ENCODE measurements at places on chromosomes 5 and 9.
A peak's percentile ranks its signal among the peaks of the same experiment; 100 is the strongest.

GRCh38 chr5:122129306-122129705 lies at the start of gene ZNF474:
Gene ZNF474, plus strand, starts transcription at chr5:122129546. Its CDS starts 22,445 bp downstream, at chr5:122151991.
- H3K4me3 ChIP-seq = no peak within 1 kb of the TSS
- H3K36me3 ChIP-seq = no peaks in the 10 kb centered on the region
- H3K27me3 ChIP-seq = no peaks in the 10 kb centered on the region
- DNase-seq = peak; percentile 92
- H3K4me1 ChIP-seq = peaks cover 3% of the 10 kb centered on the region

DNA sequence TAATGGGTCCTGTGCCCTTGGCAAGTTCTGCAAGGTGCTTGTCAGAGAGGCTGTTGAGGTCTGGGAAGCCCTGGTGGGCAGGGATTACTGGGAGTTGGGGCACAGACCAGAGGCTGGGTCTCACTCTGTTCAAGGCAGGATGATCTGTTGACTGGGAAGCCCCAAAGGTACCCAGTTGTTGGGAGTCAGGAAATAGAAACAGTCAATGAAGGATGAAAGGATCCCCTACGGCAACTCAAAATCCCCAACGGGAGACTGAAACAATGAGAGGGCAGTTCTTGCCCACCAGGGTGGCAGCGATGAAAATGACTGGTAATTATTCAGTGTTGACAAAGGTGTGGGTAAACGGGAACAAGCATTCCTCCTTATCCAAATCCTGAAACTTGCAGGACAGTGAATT lies 31.2 kb downstream of the BNIP1 start:
- no peaks in the 10 kb centered on the region for H3K36me3 ChIP-seq
- H3K4me1 ChIP-seq = no peaks in the 10 kb centered on the region
- no peak for DNase-seq
- no peak overlapping the region for H3K4me3 ChIP-seq
- H3K27me3 ChIP-seq = no peaks in the 10 kb centered on the region
- H3K27ac ChIP-seq = no peak overlapping the region

- H3K4me3 ChIP-seq = no peak overlapping the region
- H3K4me1 ChIP-seq = peaks cover 11% of the 10 kb centered on the region
- no peaks in the 10 kb centered on the region for H3K36me3 ChIP-seq
- H3K27me3 ChIP-seq = no peaks in the 10 kb centered on the region
- no peak for DNase-seq
Observed at GRCh38 chr9:96378187-96378586, 5.3 kb downstream of the SLC35D2 start.

DNA sequence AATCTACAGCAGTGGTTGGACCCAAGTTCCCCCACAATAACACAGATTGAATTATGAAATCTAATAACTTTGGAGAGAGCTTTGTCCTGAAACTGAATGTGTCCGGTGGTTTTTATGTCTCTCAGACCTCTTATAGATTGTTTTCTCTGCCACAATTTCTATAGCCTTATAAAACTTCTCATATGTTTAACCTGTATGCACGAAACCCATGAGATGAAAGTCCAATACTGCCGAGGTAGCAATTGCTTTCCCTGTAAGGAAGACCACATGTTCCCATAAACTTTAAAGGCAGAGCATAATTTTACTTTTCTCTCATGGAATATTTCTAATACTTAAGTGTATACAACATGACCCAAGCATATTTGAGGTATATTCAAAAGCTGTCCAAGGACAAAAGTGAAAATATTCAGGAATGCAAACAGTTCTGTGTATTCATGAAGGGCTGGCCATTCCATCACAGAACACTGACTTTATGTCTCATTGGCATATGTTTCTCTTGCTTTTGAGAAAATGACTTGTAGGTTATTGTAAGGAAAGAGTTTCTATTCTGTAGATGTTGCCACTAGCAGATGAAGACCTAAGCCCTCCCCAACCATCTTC lies 94.4 kb upstream of the TLE4 start:
- no peak for DNase-seq
- H3K27me3 ChIP-seq = peaks cover 2% of the 10 kb centered on the region

DNA sequence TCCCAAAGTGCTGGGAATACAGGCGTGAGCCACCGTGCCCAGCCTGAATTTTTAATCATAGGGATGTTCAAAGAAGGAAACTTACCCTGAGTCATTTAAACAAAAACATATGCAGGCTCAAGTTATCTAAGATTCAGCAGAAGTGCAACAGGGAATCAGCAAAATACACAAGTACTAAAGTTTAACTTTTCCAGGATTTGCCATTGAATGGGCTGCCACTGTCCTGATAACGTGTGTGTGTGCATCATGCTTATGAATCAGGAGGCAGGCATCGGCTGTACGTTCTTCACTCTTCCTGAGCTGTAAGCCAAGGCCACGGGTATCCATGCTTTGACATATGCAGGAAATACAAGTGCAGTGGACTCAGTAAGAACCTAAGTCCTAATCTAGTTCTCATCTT lies 48.8 kb upstream of the FST start:
- H3K27ac ChIP-seq = no peak overlapping the region
- no peaks in the 10 kb centered on the region for H3K27me3 ChIP-seq
- DNase-seq = no peak
- H3K4me1 ChIP-seq = no peaks in the 10 kb centered on the region
- no peak overlapping the region for H3K4me3 ChIP-seq

GRCh38 chr5:176891331-176891958 lies 7.7 kb downstream of the HK3 start:
- H3K4me1 ChIP-seq = no peaks in the 10 kb centered on the region
- H3K4me3 ChIP-seq = no peak overlapping the region
- no peak overlapping the region for H3K27ac ChIP-seq
- H3K27me3 ChIP-seq = no peaks in the 10 kb centered on the region

DNA sequence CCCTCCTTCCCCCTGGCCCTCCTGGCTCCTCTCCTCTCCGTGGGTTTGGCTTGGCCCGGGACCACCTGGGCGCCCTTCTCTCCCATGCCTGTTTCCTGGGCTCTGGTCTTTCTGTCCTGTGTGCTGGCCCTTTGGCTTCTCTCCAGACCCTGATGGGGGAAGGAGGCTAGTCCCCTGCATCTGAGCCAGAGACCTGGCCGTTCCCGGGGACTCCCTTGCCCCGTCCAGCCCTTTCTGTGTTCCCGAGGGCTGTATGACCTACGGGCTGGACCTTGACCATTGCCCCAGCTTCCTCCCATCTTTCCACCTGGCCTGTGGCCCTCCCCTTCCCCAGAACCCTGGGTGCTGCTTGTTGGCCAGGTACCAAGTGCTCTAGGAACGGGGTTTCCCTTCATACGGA lies 8.4 kb downstream of the NELFB start:
- H3K4me3 ChIP-seq = no peak overlapping the region
- H3K27me3 ChIP-seq = no peaks in the 10 kb centered on the region
- H3K27ac ChIP-seq = no peak overlapping the region
- no peak for DNase-seq
- H3K36me3 ChIP-seq = peaks cover 43% of the 10 kb centered on the region
- no peaks in the 10 kb centered on the region for H3K4me1 ChIP-seq

DNA sequence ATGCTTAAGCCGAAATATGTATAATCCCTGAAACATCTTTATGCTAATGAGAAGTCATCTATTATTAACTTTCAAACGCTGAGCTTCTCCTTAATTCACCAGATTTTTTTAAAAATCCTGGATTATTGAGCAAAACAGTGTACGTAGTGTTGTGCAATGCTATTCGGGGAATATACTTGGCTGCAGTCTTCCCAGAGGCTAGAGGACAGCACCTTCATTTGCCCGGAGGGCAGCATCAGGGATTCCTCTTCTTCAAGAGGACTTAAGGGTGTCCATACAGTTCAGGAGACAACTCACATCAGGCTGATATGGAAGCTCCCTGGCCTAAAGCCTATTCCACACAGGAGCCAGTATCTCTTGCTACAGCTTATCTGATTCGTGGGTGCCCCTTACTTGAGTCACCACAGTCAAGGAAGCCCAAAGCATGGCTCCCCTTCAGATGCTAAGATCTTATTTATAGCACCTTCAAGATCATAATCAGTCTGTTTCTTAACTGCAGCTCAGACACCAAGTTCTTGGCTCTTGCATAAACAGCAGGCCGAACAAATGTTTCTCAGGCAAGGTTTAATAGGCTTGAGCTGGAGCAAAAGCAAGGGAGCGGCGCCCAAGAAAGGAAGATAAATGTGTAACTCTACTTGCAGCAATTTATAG lies 29.4 kb downstream of the NUTM2F start:
- no peak overlapping the region for H3K4me3 ChIP-seq
- H3K36me3 ChIP-seq = no peaks in the 10 kb centered on the region
- no peak for DNase-seq
- H3K4me1 ChIP-seq = no peaks in the 10 kb centered on the region

- H3K4me1 ChIP-seq = peaks cover 12% of the 10 kb centered on the region
- peaks cover 3% of the 10 kb centered on the region for H3K36me3 ChIP-seq
- no peak overlapping the region for H3K4me3 ChIP-seq
- H3K27ac ChIP-seq = no peak overlapping the region
Observed at GRCh38 chr5:113510836-113511451, 2.5 kb upstream of the YTHDC2 start.

DNA sequence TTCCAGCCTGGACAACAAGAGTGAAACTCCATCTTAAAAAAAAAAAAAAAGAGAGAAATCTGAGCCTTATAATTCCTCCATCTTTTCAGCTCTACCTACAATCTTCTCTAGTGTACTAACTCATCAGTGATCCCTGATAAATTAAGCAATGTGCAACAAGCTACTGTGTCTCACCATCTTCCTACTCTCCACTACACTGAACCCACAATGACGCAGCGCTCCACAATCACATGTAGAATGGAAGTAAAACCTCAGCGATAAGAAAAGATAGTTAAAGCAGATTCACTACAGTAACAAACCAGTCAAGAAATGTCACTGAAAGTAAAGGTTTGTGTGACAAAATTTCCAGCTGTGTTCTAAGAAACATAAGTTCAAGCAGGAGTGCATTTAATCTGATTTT lies 13.5 kb downstream of the ABCA1 start:
- peaks cover 25% of the 10 kb centered on the region for H3K4me1 ChIP-seq
- no peaks in the 10 kb centered on the region for H3K27me3 ChIP-seq
- H3K4me3 ChIP-seq = no peak overlapping the region
- DNase-seq = no peak
- peak overlapping the region; percentile 71 for H3K27ac ChIP-seq

DNA sequence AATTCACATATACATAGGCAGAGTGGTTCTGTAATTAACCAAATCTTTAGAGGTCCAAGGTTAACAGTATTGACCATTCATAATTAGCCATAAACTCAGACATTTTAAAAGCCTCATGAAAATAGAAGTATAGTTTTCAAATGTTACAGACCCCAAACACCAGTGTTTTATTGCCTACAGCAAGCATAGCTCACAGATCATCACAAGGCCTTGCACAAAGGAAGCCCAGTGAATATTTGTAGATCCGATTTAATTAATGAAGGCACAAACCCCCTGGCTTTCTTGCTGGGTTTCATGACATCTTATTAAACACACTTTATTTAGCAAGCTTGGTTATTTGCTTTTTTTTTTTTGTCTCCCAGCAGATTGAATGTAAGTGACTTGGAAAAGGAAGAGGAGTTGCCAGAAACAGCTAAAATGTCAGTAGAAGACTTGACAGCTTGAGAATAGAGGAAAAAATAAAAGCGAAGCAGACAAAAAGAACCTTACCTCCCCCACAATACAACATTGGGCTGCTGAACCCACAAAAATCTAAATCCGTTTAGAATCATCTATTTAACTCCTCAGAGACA lies 283.9 kb upstream of the TNC start:
- peak; percentile 65 for DNase-seq
- H3K27ac ChIP-seq = no peak overlapping the region
- no peaks in the 10 kb centered on the region for H3K36me3 ChIP-seq
- no peaks in the 10 kb centered on the region for H3K27me3 ChIP-seq

DNA sequence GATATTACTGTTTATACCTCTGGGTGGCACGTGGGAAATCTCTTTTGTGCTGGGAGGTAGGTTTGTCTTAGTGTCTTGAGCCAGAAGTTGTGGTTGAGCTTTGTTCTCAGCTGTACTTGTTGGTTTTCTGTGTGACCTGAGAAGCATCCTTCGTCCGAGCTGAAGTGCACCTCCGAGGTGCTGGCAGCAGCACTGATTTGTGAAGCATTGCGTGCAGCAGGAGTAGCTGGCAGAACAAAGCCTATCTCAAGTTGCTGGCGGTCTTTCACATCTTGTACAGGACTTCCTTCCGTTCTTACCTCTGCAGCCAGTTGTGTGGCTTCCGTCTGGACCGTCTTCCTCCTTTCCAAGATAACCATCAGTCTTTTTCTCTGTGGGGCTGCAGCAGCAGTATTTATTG lies 4.3 kb downstream of the PRRC2B start:
- H3K27ac ChIP-seq = peak overlapping the region; percentile 74
- no peaks in the 10 kb centered on the region for H3K36me3 ChIP-seq
- peaks cover 39% of the 10 kb centered on the region for H3K4me1 ChIP-seq

GRCh38 chr5:138408023-138408422 lies 30.8 kb upstream of the REEP2 start:
- no peak overlapping the region for H3K4me3 ChIP-seq
- H3K4me1 ChIP-seq = no peaks in the 10 kb centered on the region
- no peak overlapping the region for H3K27ac ChIP-seq
- peaks cover 8% of the 10 kb centered on the region for H3K36me3 ChIP-seq

All from lung (tissue), 17 donors.